Uterus (tissue), 4 donors: ENCODE measurements at places on chromosomes 12 and 14. TPM values are rescaled to one million over a fixed set of nuclear protein-coding genes. Genes with fewer than 3 reads are reported as not detected.

Gene WNT1
- total RNA-seq, result not detected

Gene GPRC5D
- total RNA-seq, result not detected

Gene CDH24
- total RNA-seq, result 6.5 TPM

Gene CAPZA3
- total RNA-seq, result 0.35 TPM

Gene NTF3
- total RNA-seq, result not detected

Gene AKAP6
- total RNA-seq, result 15.9 TPM

Gene PYGL
- 62.4 TPM for total RNA-seq

Gene KCNMB4
- total RNA-seq, result 2.9 TPM

Gene PRB2
- not detected for total RNA-seq

Gene PLBD1
- total RNA-seq, result 11.5 TPM

Gene LTA4H
- total RNA-seq, result 73.9 TPM

Gene KLC1
- total RNA-seq, result 274 TPM

Gene CLEC4D
- not detected for total RNA-seq

Gene THTPA
- 16.8 TPM for total RNA-seq

Gene TAS2R10
- 5.2 TPM for total RNA-seq

Gene HOXC12
- not detected for total RNA-seq

Gene PHETA1
- total RNA-seq, result under 0.01 TPM
